Hindlimb muscle (tissue), 1 donor: ENCODE measurements at places on chromosomes 7 and 10.

DNA sequence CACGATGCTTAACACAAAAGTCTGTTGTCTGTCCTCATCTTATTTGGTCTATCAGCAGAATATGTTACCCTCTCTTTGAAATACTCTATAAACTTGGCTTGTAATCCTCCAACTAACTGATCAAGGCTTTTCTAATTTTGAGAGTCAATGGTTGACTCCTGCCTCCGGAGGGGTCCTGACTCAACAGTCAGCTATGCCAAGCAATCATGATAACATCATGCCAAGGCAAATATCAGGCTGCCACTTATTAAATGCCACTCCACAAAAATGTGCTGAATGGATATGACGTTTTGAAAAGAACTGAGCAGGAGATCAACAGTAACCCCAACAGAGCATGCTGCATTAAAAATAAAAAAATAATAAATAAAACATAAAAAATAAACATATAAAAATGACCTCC lies 116.1 kb downstream of the PARD3 start:
- DNase-seq: no peak

DNA sequence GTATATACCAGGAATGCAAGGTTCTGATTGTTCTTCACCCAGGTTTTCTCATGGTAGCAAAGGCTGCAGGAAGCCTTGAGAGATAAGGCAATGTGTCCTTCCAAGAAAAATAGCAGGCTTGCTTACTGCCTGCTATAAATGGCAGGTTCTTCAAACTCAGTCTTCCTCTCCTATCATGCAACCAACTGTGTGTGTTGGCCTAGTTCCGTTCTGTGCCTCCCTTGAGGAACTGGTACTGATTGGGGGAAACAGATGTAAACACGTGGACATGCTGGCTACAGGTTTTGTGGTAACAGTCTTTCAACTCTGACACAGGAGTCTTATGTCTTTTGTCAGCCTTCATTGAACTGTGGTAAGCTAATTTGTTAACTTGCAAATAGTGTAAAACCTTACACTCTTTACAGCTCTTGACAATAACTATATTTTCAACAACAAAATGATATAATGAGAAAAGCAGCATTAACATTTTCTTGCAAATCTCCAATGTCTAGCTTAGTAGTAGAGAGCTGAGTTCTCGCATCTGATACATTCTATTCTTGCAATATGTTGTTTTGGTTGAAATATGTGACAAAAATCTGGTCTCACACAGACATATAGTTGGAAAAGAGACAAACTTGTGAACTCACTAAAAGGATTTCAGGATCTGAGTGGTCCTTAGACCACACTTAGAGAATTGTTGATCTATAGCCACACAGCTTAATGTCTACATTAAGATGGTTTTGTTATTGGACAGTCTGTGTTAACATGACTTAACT lies 54.7 kb upstream of the LSM8 start:
- no peak for DNase-seq

DNA sequence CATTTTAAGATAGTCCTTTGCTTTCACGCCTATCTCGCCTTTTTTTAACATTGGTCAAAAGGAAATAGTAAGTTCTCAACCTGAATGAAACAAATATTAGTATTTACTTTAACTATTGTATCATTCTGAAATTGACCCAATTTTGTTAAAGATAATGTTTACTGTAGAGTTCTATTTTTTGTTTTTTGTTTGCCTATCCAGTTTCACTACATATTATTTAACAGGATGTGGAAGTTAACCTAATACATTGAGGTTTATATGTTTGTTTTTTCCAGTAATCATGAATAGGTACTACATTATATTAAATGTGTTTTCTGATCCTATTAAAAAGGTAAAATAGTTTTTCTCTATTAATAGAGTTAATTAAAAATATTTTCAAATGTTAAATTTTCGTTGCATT lies 26.5 kb downstream of the ACSM6 start:
- no peak for DNase-seq

DNA sequence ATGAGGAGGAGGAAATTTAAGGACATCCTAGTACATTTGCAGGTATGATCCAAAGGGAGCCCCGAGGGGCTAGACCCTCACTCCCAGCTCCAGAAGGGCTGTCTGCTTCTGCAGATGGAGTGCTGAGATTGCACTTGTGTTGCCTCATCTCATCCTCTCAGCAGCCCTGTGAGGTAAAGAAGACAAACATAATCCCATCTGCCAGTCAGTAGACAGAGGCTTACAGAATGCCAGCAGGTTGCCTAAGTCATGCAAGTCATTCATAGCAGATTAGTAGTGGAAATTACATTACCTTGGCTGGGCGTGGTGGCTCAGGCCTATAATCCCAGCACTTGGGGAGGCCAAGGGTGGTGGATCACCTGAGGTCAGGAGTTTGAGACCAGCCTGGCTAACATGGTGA lies 45.4 kb downstream of the BLVRA start:
- DNase-seq: no peak

DNA sequence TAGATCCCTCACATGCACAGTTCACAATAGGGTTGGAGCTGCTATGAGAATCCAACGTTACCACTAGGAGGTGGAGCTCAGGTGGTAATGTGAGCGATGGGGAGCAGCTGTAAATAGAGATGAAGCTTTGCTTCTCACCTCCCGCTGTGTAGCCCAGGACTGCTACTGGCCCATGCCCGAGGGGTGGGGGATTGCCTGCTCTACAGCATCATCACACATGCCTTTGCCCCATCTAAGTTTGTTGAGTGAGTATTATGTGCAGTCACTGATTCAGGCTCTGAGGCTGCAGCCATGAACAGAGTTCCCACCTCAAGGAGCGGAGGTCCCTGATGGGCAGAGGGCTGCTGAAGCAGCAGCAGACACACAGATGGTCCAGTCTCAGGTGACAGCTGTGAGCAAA lies 94.1 kb downstream of the CHST15 start:
- DNase-seq: no peak

- no peak for DNase-seq
Measured at GRCh38 chr10:31770307-31770902, 158.2 kb downstream of the ARHGAP12 start.
